ENCODE measurements at places on chromosomes 5 and 9.

DNA sequence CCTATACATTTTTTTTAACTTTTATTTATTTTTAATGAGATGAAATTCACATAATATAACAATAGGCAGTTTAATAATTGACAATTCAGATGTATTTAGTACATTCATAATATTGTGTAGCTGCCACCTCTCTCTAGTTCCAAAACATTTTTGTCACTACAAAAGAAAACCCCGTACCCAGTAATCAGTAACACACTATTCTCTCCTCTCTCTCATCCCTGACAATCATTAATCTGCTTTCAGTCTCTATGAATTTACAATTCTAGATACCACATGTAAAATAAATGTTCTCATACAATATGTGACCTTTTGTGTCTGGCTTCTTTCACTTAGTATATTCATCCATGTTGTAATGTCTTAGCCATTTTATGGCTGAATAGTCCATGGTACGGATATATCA, 244.8 kb upstream of the DMRT1 start:
- no peak for DNase-seq

GRCh38 chr5:137070521-137070920, 428.6 kb downstream of the SPOCK1 start:
- DNase-seq, result no peak

GRCh38 chr9:70108181-70108580, 64.5 kb downstream of the MAMDC2 start:
- no peak for DNase-seq

DNA sequence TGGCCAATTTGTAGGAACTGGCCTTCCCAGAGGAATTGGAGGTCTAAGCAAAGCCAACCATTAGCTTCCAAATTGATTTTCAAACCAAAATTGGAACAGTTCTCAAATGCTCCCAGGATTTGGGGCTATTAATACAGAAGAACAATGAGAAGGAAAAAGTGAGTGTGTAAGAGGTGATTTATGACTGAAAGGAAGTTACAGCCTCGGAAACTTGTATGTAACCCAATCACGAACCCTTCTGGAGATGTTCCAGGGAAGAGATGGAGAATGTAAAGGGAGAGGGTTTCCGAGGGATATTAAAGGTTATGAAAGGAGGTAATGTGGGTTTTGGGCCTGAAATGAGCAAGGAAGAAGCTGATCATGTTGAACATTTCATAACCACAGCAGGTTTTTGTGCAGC, 93.2 kb upstream of the CXCL14 start:
- DNase-seq, result no peak

- DNase-seq, result no peak
Measured at GRCh38 chr5:62701036-62701435, 122.4 kb downstream of the LRRC70 start.

DNA sequence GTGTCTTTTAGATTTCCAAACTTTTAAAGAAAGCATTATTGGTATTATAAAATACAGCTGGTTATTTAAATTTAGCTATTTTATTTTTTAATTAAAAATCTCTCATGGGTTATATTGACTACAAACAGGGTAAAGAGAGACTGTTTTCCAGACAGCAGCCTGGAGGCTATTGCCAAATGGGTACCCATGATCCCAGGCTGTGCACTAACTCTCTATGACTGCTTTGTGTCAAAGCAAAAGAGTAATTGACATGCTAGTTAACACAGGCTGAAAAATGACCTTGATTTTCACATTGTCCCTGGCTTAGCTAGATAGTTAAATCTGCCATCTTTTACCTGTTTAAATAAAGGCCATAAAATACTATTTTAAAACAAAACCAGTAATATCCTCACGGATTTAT, 589.7 kb downstream of the ANXA1 start:
- DNase-seq, result no peak

DNA sequence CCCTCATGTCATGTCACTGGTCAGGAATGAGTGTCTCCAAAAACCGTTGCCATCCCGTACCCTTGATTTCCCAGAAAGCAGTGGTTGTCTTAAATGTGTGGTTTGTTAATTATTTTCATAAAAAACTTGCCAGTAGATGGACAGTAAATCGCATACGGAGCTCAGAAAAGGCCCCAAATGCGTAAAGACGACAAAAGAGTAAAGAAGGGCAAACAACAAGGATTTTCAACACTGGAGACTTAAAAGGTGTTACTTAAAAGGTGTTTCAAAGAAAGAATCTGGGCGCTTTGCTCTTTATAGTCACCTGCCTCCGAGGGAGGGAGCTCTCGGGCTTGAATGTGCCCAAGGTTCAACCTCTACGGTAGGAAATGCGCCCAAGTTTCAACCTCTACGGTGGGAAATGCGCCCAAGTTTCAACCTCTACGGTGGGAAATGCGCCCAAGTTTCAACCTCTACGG, 734 bp downstream of the KIF27 start:
- no peak for DNase-seq

GRCh38 chr5:118793652-118794051, 194.7 kb downstream of the DTWD2 start:
- no peak for DNase-seq

- no peak for DNase-seq
Measured at GRCh38 chr9:106321394-106322180, 541.4 kb upstream of the ZNF462 start.

- DNase-seq, result peak; percentile 42
Measured at GRCh38 chr9:118170032-118170955, 466.1 kb downstream of the TLR4 start.

- no peak for DNase-seq
Measured at GRCh38 chr5:9063615-9064245, 482.1 kb downstream of the SEMA5A start.

- no peak for DNase-seq
Measured at GRCh38 chr9:71675857-71676165, 92.5 kb downstream of the CEMIP2 start.
